Ovary (tissue), 10 donors: ENCODE measurements at places on chromosomes 5 and 9. TPM values are rescaled to one million over a fixed set of nuclear protein-coding genes. Genes with fewer than 3 reads are reported as not detected.
A peak's percentile ranks its signal among the peaks of the same experiment; 100 is the strongest.

- no peak for DNase-seq
Observed at GRCh38 chr9:15294604-15295003, 12.4 kb downstream of the TTC39B start.

The GNA14 gene
- polyA plus RNA-seq = 9.2 TPM

The ZNF367 gene
- polyA plus RNA-seq = 1.1 TPM

The RUFY1 gene
- polyA plus RNA-seq = 53.6 TPM

The NRG2 gene
- 2.6 TPM for polyA plus RNA-seq

DNA sequence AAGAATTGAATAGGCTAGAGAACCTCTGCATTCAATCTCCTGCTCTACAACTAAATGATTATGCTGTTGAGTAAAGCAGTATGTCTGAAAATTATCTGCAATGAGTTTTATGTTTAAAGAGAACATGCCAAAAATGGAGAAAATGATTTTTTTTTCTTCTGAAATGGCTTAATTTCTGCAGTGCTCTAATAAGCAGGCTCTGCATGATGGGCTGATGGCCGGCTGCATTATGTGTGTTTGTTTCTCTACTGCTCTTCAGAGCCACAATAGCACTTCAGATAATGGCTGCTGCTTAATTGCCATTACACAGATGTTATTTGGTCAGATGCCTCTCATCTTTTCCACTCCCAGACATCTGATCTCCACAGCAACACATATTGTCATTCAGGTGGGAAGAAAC, 286.4 kb upstream of the DMAC1 start:
- DNase-seq = no peak

DNA sequence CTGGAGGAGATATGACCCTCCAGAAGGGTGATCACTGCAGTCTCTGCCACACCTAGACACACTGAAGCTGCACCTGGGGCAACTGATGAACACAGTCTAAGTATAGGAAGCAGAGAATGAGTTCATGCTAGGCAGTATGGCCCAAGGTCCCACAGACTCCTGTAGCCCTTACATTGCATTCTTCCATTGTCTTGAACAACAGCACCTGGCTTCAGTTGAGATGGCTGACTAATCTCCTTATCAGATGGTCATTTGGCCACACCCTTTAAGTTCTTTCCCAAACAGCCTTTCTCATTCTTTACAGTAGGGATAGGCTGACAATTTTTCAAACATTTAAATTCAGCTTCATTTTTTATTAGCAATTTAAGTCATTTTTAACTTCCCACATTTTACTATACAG, 23.1 kb downstream of the CENPK start:
- no peak for DNase-seq

DNA sequence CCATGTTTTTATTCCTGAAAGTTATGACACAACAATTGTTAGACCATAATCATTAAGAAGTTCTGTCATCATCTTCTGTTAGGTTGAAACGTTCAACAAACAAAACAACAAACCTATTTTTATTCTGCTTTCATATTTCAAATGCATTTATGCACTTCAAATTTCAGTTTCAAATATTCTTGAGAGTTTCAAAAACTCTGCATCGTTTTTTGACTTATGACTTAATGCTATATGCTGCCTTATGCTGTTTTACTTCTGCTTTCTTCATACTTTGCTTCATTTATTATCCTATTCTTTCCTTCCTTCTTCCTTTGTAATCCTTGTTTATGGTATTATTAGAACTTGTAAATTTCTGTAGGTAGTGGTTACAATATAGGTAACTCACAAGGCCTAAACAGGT, 95.0 kb downstream of the PCSK1 start:
- DNase-seq = no peak

The SIT1 gene
- polyA plus RNA-seq = 0.82 TPM

The SPATA24 gene
- polyA plus RNA-seq = 6.7 TPM

GRCh38 chr9:116318468-116319374, 165.1 kb downstream of the PAPPA start:
- DNase-seq = peak; percentile 56

- no peak for DNase-seq
Observed at GRCh38 chr5:98975223-98975622, 46.4 kb upstream of the CHD1 start.

- no peak for DNase-seq
Observed at GRCh38 chr9:72661401-72662135, 140.2 kb downstream of the TMC1 start.

DNA sequence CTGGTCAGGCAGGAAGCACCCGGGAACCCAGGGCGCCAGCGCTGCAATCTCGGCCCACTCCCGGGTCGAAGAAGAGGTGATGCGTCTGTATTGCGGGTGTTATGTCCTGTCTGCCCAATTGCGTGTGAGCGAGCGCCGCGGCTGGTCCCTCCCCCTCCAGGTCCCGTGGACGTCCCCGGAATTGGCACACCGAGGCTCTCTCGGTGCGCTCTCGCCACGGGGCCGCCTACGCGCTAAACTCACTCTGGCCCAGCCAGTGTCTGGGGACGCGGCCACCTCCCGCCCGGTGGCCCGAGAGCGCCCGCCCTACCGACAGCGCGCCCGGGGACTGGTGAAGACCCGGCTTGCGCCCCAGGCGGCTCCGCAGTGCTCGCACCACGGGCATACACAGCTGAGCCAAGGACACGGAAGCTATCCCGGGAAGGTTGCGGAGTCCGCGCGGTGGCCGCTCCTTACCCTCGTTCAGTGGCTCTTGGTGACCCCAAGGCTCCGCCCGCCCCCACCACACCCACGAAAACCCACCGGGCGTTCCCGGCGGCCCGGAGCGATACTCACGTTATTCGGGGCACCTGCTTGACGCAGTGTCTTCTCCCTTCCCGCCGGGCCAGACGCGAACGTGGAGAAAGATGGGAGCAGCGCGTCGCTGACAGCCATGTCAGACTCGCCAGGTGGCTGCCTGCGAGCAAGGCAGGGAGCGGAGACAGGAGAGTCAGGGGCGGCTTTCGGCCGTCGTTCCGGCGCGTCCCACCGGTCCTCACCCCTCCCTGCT, 1.0 kb downstream of the KLF4 start:
- DNase-seq = peak; percentile 82

DNA sequence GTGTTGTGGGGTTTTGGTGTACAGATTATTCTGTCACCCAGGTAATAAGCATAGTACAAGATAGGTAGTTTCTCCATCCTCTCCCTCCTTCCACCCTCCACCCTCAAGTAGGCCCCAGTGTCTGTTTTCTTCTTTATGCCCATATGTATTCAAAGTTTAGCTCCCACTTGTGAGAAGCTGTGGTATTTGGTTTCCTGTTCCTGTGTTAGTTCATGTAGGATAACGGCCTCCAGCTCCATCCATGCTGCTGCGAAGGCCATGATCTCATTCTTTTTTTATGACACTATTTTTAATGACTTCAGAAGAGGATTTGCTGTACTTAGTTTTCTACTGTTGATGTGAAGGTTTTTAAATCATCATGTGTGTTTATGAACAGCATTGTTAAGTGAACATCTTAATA, 11.9 kb downstream of the CCDC180 start:
- DNase-seq = no peak

DNA sequence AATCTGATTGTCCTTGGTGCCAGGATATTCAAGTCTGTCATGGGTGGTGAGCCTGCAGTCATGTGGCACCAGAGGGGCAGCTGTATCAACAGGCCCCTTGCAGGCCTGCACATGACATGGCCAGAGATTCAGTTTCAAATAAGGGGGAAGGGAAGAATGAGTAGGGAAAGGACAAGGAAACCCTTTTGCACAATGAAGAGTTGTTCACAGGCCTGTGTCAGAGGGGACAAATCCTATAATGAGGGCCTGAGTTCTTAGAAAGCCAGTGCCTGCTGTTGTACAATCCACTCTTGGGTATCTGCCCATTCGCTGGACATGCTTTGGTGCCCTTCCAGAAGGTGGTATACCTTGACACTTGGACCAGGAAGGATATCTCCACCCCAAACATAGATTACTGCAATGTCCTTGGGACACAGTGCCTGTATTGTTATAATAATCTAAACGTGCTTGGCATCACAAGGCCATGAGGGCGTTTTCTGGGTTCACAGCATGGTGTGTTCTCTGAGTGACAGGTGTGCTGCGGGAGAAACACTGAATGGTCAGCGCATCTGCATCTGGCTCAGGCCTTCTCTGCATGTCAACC, 1.9 kb upstream of the TMEM171 start:
- no peak for DNase-seq

The GABRA1 gene
- polyA plus RNA-seq = not detected

The CER1 gene
- not detected for polyA plus RNA-seq

GRCh38 chr5:76583163-76584047, 39.8 kb downstream of the F2RL2 start:
- DNase-seq = no peak

DNA sequence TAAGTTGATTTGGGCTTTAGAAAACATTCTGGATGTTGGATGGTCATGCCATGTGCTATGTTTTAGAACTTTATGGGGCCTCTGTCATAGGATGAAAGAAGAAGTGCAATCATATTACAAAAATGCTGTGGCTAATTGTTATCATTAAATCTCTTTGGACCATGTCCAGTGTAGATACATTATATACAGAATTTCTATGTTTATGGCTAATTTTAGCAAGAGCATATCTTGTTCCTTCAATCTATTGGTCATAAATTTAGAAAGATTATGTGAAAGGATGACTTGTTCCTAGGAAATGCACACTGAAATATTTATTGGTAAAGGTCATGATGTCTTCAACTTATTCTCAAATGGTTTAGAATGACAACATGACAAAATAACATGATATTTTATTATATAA, 42.4 kb upstream of the ELL2 start:
- no peak for DNase-seq

The TLN1 gene
- polyA plus RNA-seq = 124 TPM

The CDKN2A gene
- 1.0 TPM for polyA plus RNA-seq

- no peak for DNase-seq
Observed at GRCh38 chr5:163506095-163506457, 657 bp downstream of the MAT2B start.

DNA sequence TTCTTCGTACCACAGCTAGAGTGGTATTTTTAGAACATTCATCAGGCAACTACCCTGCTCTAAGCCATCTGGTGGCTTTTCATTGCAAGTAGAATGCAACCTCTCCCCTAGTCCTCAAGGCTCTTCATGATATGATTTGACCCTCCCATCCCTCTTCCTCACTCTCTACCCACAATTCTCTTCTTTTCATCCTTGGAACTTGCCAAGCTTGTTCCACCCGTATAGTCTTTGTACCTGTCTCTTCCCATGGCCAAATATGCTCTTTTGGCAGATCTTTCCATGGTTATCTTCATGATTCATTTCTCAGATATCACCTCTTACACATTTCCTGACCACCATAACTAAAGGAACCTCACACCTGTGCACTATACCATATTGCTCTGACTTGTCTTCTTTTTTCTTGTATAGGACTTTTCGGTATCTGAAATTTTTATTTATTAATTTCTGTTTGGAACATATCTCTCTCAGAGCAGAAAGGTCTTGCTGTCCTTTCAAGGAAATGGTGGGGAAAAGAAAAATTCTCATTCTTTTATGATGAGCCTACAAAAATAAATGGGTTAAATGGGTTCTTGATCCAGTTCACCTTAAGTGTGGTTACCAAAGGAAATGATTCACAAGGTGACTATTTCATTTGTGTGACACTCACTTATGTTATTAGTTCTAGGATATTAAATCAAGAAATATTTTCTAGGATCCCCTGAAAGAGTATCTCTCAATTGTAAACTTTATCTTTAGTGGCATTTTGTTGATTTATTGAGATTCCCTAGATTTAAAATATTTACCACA, 3.7 kb upstream of the CD274 start:
- DNase-seq = no peak

GRCh38 chr5:114367029-114367428, 5.2 kb downstream of the KCNN2 start:
- DNase-seq = no peak

- no peak for DNase-seq
Observed at GRCh38 chr5:35598707-35599370, 18.8 kb upstream of the SPEF2 start.

- no peak for DNase-seq
Observed at GRCh38 chr9:133842721-133843227, 104.6 kb upstream of the SARDH start.

GRCh38 chr9:134880484-134881312, at the start of gene FCN2:
FCN2 (plus strand) TSS chr9:134880810; CDS start chr9:134880822, 12 bp downstream.
- DNase-seq = no peak

DNA sequence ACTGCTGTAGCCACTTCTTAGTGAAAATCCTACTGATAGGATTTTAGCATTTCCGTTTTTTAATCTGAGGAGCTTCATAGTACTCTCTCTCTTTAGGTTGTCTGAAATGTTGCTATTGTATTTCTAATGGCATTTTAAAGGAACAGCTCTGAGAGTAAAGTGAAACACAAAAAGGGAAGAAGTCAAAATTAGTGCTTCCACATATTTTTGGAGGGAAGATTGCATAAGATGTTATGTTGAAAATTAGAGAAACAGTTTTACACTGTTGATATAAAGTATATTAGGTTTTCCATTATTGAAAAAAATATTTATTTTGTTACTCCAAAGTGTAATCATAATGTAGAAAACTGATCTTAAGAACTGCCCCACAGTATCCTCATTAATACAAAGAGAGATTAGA, 525.1 kb downstream of the TAF11L14 start:
- DNase-seq = no peak

DNA sequence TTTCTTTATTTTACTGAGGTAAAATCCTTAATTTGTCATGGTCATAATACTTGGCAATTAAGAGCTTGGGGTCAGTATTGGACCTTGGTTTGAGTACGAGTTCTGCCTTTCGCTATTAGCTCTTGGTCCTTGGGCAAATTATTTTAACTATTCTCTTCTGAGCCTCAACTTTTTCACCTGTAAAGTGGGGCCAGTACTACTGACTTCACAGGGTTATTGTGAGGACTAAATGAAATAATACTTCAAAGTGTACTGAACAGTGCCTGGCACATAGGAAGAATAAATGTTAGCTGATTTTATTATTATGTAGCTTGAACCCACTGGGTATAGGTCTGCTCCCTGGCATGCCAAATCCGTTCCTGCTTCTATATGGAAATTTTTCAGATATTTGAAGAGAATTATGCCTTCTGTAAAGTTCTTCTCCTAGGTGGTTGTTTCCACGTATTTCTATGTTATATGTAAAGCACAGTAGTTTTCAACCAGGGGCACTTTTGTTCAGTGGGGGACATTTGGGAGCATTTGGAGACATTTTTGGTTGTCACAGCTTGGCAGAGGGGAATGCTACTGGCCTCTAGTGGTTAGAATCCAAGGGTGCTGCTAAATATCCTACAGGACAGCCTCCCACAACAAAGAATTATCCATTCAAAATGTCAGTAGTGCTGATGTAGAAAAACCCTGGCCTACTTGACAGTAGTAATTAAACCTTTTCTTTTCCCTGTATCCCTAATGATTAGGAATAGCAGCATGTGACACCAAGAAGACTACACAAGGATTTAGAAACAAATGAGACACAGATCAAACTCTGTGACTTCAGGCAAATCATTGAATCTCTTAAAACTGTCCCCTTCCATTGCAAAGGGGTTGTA, 4.5 kb downstream of the RCL1 start:
- DNase-seq = no peak
